ENCODE measurements at places on chromosomes 2 and 18.
A peak's percentile ranks its signal among the peaks of the same experiment; 100 is the strongest.

DNA sequence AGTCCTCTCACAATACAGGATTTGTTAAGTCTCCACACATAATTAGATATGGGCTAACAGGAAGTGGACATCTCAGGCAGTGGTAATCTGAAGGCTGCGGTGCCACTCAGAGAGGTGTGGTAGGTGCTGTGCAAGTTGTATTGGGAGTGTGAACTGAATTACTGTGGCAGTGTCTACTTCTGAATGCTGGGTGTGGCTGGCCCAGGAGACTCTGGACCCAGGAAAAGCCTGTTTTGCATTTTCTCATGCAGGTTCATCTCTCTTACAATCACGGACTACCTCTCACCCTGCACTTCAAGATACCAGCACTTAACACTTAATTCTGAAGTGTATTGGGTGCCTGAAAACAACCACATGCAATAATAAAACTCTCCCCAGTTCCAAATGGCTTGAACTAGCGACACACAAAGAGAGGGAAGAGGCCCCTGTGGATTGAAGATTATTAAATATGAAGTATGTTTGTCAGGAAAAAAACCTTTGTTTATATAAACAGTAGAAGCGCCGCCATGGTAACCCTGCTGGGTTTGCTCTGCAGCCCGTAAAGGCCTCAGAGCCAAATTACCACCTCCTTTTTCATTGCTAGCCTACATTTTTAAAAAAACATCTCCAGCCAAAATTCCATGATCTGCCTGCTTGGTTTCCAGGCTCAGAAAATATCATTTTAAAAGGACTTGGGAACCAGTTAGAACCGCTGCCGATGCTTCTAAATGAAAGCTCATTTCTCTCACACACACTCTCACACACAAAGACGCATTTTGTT, 77.5 kb downstream of the GFPT1 start:
- peaks cover 51% of the 10 kb centered on the region for H3K4me1 ChIP-seq
- H3K27ac ChIP-seq: peak overlapping the region; percentile 86
- DNase-seq: no peak

DNA sequence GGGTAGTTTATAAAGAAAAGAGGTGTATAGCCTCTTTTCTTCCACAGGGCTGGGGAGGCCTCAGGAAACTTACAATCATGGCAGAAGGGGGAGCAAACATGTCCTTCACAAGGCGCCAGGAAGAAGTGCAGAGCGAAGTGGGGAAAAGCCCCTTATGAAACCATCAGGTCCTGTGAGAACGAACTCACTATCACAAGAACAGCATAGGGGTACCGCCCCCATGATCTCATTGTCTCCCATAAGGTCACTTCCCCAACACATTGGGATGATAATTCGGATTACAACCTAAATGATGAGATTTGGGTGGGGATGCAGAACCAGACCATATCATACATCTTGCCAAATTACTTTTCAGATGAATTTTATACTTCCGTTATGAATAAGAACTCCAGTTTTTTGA, 32.4 kb downstream of the RALB start:
- H3K4me1 ChIP-seq: peaks cover 10% of the 10 kb centered on the region
- DNase-seq: no peak
- peaks cover 28% of the 10 kb centered on the region for H3K36me3 ChIP-seq

DNA sequence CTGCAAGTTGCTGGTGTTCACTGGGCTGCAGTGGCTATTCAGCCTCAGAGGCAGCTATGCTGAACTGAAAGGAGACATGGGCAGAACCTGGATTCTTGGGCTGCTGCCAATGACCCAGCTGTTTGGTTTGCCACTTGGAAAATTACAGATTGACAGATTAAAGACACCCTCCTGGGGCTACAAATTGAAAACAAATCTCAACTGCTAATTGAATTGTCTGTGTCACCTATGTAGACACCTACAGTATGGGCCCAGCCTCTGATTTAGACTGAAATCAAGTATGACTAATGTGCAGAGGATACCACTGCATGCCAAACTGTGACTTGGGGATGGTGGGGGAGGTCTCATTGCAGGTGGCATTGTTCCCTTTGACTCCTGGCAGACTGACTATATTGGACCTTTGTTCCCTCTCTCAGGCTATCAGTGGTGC, 42.8 kb downstream of the ITSN2 start:
- no peaks in the 10 kb centered on the region for H3K4me1 ChIP-seq
- DNase-seq: no peak
- no peak overlapping the region for H3K4me3 ChIP-seq
- no peak overlapping the region for H3K27ac ChIP-seq

- peaks cover 18% of the 10 kb centered on the region for H3K4me1 ChIP-seq
- no peak for DNase-seq
- H3K27ac ChIP-seq: no peak overlapping the region
- no peaks in the 10 kb centered on the region for H3K27me3 ChIP-seq
- no peak overlapping the region for H3K4me3 ChIP-seq
- no peaks in the 10 kb centered on the region for H3K36me3 ChIP-seq
Observed at GRCh38 chr2:8441986-8442385, 239.9 kb upstream of the ID2 start.

DNA sequence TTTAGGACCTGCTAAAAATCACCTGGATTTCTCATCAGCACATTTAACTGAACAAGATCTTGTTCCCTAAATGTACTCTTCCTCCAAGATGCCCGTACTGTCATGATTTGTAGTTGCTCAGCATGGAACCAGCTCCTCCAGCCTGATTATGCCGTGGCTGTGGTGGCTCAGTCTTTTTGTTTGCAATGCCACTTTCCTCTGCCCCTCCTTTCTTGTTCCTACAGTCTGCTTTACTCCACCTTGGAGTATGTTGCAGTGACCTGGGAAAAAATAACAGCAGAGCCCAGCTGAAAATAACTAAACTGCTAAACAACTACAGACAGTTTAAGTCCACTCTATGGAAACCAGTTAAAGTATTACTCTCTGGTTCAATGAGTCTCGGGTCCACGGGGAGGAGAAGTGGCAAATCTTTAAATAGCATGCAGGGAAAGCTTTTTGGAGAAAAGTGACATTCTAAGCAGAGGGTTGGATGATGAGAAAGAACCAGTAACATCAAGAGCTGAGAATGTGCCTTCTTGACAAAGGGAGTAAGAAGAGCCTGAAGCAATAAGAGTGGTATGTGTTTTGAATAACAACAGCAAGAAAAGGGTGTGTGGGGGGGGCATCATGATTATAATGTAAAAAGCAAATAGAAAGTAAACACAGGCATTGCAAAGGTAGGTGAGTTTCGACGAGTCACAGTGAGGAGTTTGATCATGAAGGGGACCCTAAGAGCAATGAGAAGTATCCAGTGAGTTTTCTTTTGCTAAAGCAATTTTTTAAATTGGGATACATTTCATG, 225.7 kb downstream of the TMX3 start:
- H3K4me3 ChIP-seq: no peak overlapping the region
- no peak overlapping the region for H3K27ac ChIP-seq
- no peaks in the 10 kb centered on the region for H3K27me3 ChIP-seq
- no peaks in the 10 kb centered on the region for H3K4me1 ChIP-seq

GRCh38 chr2:85537600-85538506, 1.1 kb upstream of the MAT2A start:
- peaks cover 20% of the 10 kb centered on the region for H3K36me3 ChIP-seq
- H3K4me1 ChIP-seq: peaks cover 53% of the 10 kb centered on the region
- H3K27me3 ChIP-seq: no peaks in the 10 kb centered on the region
- H3K4me3 ChIP-seq: peak overlapping the region; percentile 79
- H3K27ac ChIP-seq: peak overlapping the region; percentile 98
- DNase-seq: peak; percentile 79

DNA sequence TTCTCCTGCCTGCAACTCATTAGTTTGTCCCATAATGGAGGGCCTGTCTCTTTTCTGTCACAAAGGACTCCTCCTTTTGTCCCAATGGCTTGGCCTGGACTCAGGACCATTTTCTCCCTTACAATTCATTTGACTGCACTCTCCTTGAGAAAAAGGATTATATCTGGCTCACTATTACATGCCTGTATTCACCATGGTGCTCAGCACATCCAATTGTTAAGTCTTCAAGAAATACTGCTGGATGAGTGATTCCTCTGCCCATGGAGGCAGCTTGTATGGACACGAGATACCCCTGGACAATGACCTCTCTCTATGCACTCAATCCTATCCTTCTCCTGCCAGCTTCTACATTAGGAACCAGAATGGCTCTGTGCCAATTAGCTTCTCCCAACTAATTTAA, 47.0 kb downstream of the CHST9 start:
- no peaks in the 10 kb centered on the region for H3K36me3 ChIP-seq
- no peak for DNase-seq
- no peaks in the 10 kb centered on the region for H3K27me3 ChIP-seq
- no peaks in the 10 kb centered on the region for H3K4me1 ChIP-seq

- H3K27me3 ChIP-seq: no peaks in the 10 kb centered on the region
- H3K4me3 ChIP-seq: no peak overlapping the region
- no peaks in the 10 kb centered on the region for H3K4me1 ChIP-seq
- H3K27ac ChIP-seq: no peak overlapping the region
- H3K36me3 ChIP-seq: no peaks in the 10 kb centered on the region
Observed at GRCh38 chr18:29188760-29189159, 1011.8 kb upstream of the CDH2 start.

DNA sequence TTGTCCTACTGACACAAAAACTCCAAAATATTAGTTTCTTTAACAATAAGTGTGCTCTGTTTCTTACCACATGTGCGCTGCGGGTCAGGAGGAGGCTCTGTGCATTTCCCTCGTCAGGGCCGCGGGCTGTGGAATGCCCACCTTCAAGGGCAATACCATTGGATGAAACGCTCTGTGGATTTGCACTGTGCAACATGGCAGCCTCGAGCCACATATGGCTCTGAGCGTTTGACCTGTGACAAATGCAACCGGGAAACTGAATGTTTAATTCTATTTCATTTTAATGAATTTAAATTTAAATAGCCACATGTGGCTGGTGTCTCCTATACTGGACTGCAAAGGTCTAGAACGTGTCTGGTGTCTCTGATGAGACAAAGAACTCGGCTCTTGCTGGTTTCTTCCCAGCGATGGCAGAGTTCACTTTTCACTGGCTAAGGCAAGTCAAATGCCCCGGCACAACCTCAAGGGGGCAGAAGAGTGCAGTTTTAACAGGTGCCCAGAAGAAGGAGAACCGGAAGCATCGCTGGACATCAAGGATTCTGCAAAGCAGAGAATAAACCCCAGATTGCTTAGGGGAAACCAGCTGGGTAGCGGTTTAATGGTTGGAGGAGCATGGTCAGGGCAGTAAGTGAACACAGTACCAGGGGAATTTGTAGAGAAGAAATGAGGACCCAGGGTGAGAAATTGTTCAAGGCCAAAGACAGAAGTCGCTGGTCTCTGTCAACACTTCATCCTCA, 37.0 kb upstream of the TMEM18 start:
- H3K4me3 ChIP-seq: no peak overlapping the region
- peaks cover 6% of the 10 kb centered on the region for H3K4me1 ChIP-seq
- no peak overlapping the region for H3K27ac ChIP-seq
- no peak for DNase-seq
- peaks cover 6% of the 10 kb centered on the region for H3K27me3 ChIP-seq
- no peaks in the 10 kb centered on the region for H3K36me3 ChIP-seq

DNA sequence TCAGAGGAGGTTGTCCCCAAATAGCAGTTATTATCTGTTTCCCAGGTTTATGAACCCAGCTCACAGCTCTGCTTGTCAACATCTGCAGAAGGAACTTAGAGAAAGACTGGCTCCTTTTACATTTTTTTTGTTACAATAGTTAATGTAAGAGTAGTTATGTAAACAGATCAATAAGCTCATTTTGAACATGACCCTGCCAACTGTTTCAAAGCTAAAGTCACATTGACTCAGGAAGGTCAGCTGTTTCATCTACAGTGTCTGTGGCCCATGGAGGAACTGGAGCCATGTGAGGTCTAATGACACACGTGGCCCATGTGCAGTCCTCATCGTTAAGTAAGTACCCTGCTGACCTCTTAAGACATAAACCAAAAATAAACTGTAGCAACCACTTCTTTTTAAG, 97.1 kb downstream of the SH3RF3 start:
- H3K4me3 ChIP-seq: no peak overlapping the region
- H3K36me3 ChIP-seq: no peaks in the 10 kb centered on the region
- H3K27me3 ChIP-seq: no peaks in the 10 kb centered on the region
- H3K4me1 ChIP-seq: peaks cover 5% of the 10 kb centered on the region
- no peak overlapping the region for H3K27ac ChIP-seq

GRCh38 chr2:27118525-27119329, at the start of gene CGREF1:
CGREF1 (minus strand) TSS chr2:27119128; CDS start chr2:27104366, 14,762 bp downstream.
- no peak within 1 kb of the TSS for H3K27ac ChIP-seq
- H3K27me3 ChIP-seq: peaks cover 19% of the 10 kb centered on the region
- peak within 1 kb of the TSS; percentile 56 for H3K4me3 ChIP-seq
- H3K36me3 ChIP-seq: no peaks in the 10 kb centered on the region
- DNase-seq: no peak

- H3K27me3 ChIP-seq: no peaks in the 10 kb centered on the region
- no peaks in the 10 kb centered on the region for H3K36me3 ChIP-seq
- H3K4me3 ChIP-seq: no peak overlapping the region
- no peak overlapping the region for H3K27ac ChIP-seq
Observed at GRCh38 chr18:37426586-37426985, 139.0 kb downstream of the CELF4 start.

DNA sequence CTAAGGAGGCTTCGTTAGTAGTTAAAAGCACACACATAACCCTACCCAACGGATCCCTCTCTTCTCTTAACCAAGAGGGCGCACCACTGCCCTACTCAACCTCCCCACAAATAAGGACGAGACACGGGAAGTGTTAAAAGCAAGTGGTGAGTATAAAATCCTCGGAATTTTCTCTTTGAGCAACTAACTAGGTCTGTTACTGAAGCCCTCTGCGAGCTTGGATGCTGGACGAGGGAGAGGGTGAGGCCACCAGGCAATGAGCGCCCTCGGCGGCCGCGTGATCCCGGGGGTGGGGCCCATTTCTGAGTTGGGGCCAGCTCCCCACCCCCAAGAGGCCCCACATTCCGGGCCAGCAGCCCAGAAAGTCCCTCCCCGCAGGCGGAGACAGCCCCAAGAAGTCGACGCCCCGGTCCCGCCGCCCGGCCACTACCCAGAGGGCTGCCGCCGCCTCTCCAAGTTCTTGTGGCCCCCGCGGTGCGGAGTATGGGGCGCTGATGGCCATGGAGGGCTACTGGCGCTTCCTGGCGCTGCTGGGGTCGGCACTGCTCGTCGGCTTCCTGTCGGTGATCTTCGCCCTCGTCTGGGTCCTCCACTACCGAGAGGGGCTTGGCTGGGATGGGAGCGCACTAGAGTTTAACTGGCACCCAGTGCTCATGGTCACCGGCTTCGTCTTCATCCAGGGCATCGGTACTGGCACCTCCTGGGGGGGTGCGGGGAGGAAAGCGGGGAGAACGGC, at the start of gene CYBRD1:
CYBRD1 (plus strand) TSS at position 423 of the 736 bp plus-strand sequence; CDS start at position 495, 72 bp downstream.
- H3K4me1 ChIP-seq: peaks cover 30% of the 10 kb centered on the region
- peak within 1 kb of the TSS; percentile 73 for H3K4me3 ChIP-seq
- DNase-seq: peak; percentile 95
- no peaks in the 10 kb centered on the region for H3K36me3 ChIP-seq

- H3K27me3 ChIP-seq: no peaks in the 10 kb centered on the region
- H3K27ac ChIP-seq: no peak overlapping the region
- DNase-seq: no peak
- H3K4me3 ChIP-seq: no peak overlapping the region
- no peaks in the 10 kb centered on the region for H3K36me3 ChIP-seq
- H3K4me1 ChIP-seq: no peaks in the 10 kb centered on the region
Observed at GRCh38 chr2:45353879-45354278, 257.2 kb downstream of the SRBD1 start.

- no peaks in the 10 kb centered on the region for H3K27me3 ChIP-seq
- H3K4me3 ChIP-seq: no peak overlapping the region
- H3K27ac ChIP-seq: no peak overlapping the region
- DNase-seq: no peak
- H3K36me3 ChIP-seq: no peaks in the 10 kb centered on the region
- no peaks in the 10 kb centered on the region for H3K4me1 ChIP-seq
Observed at GRCh38 chr2:204039298-204039838, 102.8 kb downstream of the ICOS start.

- no peak for DNase-seq
- peaks cover 7% of the 10 kb centered on the region for H3K4me1 ChIP-seq
- no peaks in the 10 kb centered on the region for H3K36me3 ChIP-seq
- no peaks in the 10 kb centered on the region for H3K27me3 ChIP-seq
Observed at GRCh38 chr2:236107942-236108625, 60.1 kb downstream of the GBX2 start.

Measured in suprapubic skin (tissue), 4 donors.